ENCODE measurements at places on chromosomes 5 and 9.

DNA sequence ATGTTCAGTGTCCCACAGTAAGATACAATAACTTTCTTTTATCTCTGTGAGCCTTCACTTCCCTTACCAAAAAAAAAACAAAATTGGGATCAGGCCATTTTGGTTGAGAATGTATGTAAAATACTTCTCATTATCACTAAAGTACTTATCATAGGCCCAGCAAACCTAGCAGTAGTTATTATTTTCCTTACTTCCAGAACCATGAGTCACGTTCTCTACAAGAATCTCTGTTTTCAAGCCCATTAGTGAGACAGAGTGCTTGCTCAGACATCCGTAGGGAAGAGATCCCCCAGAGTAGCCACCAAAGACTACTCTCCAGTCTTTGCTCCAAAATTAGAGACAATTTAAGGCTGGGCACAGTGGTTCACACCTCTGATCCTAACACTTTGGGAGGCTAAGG, 103.9 kb upstream of the NR5A1 start:
- DNase-seq: no peak

DNA sequence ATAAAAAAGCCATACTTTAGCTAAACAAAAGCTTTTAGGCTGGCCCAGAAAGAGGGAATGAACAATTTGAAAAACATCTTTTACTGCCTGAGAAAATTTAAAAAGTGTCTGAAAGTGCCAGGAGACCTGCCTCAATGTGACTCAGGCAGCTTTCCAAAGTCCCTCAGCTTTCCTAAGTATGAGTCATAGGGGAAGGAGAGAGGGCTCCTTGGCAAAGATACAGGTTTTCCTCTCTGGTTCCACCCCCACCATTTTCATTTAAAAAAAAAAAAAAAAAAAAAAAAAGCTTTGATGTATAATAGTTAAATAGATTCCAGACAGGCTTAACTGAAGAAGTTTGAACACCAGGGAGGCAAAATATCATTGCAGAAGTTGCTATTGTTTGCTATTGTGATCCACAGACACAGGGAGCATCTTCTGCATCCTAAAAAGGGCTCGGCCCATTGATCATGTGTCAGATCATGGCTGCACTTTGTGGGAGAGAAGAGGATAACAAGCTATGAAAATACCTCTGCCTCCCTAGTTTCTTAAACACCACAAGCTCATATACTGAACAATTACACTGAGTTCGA, 71.5 kb downstream of the MRPS27 start:
- DNase-seq: no peak

DNA sequence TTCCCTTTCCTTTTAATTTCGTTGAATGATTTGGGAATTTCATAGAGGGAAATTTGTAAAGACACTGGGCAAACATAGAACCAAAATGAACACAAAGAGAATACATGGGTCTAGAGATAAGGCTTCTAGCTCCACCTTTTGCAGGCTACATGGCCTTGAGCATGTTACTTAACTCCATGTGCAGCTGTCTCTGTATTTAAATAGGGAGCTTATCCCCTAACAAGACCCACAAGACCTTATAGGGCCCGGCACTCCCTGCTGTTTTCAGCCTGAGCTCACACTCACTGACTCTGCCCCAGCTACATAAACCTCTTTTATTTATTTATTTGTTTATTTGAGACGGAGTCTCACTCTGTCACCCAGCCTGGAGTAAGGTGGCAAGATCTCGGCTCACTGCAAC, 30.6 kb upstream of the TLE1 start:
- no peak for DNase-seq

DNA sequence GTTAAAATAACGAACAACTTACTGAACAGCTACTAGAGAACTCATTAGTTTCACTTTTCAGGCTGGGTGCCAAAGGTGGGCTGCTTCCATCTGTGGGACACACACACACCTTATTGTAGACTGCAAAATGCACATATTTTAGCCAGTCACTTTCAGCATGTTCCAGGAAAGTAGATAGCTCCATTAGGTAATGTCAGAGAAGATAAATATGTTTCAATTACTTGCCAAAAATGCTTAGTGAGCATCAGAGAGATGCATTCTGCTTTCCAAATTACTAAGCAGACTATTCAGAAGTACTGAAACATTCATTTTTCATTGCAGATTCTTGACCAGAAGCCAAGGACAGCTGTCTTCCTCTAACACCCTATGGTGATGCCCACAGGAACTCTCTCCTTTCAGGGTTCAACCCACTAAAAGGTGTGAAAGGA, 56.2 kb upstream of the APC start:
- no peak for DNase-seq

GRCh38 chr5:21774801-21775200, 1078.3 kb downstream of the CDH12 start:
- no peak for DNase-seq

DNA sequence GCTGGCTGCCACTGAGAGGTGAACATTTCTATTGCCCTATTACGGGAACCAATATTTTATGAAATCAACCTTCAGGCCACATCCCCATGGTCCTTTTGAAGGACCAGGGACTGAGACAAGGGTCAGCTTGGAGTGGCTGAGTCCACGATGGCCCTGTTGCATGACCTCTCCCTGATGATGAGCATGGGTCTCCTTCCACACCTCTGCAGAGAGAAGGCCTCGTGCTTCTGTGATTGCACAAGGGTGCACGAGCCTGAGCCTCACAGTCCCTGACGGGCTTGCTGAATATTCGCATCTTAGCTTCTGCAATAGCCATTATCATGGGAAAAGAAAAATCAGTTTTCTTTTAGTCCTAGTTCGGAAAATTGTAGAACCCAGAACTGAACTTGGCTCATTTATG, 255.0 kb upstream of the IRX2 start:
- DNase-seq: no peak

DNA sequence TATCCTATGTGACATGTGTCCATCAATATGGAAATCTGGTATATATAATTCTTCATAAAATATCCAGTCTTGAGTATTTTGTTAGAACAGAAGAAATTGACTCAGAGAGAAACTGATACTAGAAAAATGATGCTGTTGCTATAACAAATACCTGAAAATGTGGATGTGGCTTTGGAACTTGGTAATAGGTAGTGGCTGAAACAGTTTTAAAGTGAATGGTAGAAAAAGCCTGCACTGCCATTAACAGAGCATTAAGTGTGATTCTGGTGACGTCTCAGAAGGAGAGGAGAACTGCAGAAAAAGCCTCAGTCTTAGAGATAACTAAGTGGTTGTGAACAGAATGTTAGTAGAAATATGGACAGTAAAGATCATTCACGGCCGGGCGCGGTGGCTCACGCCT, 634.9 kb upstream of the ZNF608 start:
- DNase-seq: no peak

DNA sequence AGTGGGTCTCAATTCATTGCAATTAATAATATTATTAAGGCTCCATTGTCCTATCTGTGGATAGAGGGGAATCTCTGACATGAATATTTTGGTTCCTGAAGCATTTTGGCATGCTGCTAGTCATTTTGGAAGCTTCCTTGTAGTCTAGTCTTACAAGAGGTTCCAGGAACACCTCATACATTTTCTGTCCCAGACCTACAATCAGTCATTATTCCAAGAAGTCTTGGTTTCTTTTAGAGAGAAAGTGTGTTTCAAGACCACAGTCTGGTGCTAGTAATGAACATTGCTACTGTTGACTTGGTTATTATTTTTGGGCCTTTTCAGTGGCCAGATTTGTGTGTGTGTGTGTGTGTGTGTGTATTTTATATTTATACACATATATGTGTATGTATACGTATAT, 98.9 kb downstream of the ERCC6L2 start:
- no peak for DNase-seq

DNA sequence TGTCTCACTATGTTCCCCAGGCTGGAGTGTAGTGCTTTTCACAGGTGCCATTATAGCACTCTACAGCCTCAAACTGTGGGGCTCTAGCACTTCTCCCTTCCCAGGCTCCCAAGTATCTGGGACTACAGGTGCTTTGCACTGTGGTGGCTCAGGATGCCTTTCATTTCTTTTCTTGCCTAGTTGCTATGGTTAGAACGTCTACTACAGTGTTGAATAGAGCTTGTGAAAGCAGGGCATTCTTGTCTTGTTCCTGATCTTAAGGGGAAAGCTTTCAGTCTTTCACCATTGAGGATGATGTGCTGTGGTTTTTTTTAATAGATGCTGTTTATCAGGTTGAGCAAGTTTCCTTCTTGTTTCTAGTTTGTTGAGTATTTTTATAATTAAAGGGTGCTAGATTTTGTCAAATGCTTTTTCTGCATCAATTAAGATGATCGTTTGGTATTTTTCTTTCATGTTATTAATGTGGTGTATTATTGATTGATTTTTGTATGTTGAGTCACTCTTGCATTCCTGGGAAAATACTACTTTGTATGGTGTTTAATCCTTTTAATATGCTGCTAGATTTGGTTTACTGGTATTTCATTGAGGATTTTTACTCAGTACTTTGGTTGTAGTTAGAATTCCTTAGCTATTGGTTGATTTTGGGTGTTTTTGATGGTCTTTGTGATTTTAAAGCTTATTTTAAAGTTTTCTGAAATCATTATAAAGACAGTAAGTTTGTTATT, 35.6 kb downstream of the GPBP1 start:
- DNase-seq: no peak

DNA sequence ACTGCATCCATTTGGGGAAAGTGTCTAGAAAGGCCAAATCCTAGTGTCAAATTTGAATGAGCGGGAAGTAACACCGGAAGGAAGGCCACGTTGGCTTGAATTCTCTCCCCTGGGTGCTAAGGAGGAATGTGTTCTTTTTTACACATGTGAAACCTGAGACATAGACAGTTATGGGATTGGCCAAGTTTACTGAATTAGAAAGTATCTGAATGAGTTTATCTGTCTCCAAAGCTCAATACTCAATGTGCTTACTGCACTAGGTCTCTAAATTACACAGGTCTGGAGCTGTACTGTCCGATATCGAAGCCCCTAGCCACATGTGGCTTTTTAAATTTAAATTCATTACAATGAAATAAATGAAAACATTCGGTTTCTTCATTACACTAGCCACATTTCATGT, 6.0 kb downstream of the DMRT1 start:
- DNase-seq: no peak

DNA sequence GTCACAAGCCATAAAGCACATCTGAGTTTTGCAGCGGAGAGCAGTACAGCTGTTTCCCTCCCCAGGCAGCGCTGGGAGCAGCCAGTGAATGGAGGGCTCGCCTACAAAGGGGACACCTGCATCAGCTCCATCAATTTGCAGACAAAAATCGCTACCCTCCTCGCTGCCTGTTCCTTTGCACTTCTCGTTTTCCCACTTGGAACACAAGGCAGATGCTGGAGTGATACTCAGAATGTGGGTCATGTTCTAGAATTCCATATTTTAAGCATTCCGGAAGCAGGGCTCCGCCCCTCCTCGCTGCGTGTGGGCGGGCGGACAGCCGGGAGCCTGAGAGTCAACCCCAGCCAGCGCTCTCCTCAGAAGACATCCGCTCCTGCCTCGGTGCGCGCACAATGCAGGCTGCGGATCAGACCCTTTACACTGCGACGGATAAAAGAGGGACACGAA, 92.1 kb downstream of the LMNB1 start:
- no peak for DNase-seq

GRCh38 chr9:89448381-89448780, 49.5 kb downstream of the SEMA4D start:
- DNase-seq: no peak

GRCh38 chr5:106135473-106135872, 1535.3 kb downstream of the EFNA5 start:
- DNase-seq: no peak

GRCh38 chr5:31427013-31427723, 104.7 kb downstream of the DROSHA start:
- DNase-seq: no peak

DNA sequence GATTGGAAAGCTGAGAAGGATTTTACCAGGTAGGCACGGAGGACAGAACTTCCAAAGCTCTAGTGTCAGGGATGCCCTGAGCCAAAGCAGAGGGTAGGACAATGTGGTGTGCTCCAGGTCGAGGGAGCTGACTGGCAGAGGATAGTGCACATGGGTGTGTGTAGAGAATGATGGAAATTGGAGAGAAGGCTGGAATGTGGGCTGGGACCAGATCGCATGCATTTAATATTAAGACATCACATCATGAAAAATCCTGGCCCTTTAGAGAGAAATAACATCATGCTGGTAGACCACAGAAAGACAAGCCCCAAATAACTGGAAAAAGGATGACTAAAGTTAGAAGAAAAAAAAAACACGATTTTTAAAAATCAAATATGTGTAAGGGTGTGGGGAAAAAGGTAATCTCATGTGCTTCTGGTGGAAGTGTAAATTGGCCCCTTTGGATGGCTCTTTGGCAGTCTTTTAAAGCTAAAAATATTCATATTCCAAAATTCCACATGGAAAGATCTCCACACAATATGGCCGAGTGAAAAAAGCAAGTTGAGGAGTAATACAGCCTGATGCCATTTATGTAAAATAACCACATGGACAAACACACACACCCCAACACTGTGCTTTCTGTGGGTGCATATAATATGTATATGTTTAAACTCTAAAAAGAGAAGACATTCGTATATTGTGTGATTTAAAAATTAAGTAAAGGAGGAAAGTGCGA, 67.0 kb upstream of the TGFBR1 start:
- no peak for DNase-seq

- no peak for DNase-seq
Observed at GRCh38 chr5:111820072-111820471, 63.1 kb upstream of the NREP start.

GRCh38 chr9:121369595-121370265, at the start of gene STOM:
Gene STOM (minus strand): TSS chr9:121370250. CDS start chr9:121370187, 63 bp downstream.
- DNase-seq: no peak

- DNase-seq: no peak
Observed at GRCh38 chr9:137286975-137287383, 9.5 kb downstream of the TOR4A start.

GRCh38 chr5:73820326-73820725, 194.3 kb downstream of the ARHGEF28 start:
- DNase-seq: no peak

DNA sequence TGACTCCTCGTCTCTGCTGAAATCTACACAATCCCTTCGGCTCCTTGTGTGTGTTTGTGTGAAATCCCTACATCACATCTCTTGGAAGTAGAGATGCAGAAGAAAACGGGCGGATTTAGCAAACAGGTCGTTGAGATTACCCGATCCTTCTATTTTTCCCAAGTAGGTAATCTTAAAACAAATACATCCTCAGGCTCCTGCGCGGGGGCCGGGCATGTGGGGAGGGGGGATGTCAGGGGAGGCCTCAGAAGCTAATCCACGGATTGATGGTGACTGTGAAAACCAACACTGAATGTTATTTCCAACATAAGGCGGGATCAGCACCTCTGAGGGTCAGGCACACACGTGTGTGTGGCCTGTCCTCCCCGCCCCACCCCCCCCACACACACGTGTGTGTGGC, 137.8 kb downstream of the ROR2 start:
- DNase-seq: no peak

- no peak for DNase-seq
Observed at GRCh38 chr5:103808464-103809106, 246.0 kb upstream of the NUDT12 start.

- no peak for DNase-seq
Observed at GRCh38 chr9:89929673-89930480, 325.1 kb downstream of the GADD45G start.
